ENCODE measurements at places on chromosomes 16 and 17.

- no peak for DNase-seq
Measured at GRCh38 chr16:78522327-78522726, 422.9 kb downstream of the WWOX start.

- DNase-seq = no peak
Measured at GRCh38 chr17:78112518-78113471, 15.8 kb downstream of the TMC6 start.

GRCh38 chr17:68711858-68712257, 110.7 kb upstream of the FAM20A start:
- no peak for DNase-seq

GRCh38 chr16:85750146-85750826, 610 bp downstream of the C16orf74 start:
- no peak for DNase-seq

GRCh38 chr17:43864161-43864984, 17.4 kb downstream of the CD300LG start:
- DNase-seq = no peak

All from AG09309 (cell line).